ENCODE measurements at places on chromosomes 2 and 18. TPM values are rescaled to one million over a fixed set of nuclear protein-coding genes. Genes with fewer than 3 reads are reported as not detected.

DNA sequence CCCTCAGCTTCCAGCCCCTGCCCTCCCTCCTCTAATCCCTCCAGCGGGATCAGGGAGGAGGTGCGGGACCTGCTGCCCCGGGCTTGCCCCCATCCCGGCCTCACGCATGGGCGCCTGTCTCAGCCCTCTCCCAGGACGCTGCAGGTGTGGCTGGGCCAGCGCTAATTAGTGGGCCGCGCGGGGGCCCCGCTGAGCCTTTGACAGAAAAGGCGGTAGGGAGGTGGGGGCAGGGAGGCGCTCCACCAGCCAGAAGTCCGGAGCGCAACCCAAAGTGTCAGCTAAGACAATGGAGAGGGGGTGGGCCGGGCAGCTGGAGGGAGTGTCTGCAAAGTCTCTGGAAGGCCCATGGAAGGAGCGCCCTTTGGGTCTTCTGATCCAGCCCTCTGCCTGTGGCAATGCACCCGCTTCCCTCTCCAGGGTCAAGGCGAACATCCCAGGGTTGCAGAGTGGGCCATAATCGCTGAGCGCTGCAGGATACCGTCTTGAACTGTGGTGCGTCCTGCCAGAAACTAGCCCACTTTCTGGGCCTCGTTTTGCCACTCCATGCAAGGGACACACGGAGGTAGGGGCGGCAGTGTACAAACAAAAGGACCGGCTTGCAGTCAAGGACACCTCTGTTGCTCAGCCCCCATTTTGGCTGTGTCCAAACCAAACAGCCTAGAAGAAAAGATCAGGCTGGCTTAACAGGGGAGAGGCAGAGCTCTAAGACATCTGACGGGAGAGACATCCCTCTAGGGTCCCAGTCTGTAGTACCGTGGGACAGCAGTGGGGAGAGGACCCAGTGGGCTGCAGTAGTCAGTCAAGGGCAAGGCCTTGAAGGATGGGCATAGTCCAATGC is 3.5 kb downstream of the ATP6V1B1 start:
- no peak for DNase-seq

The DSG1 gene
- 18.4 TPM for polyA plus RNA-seq

The RNF125 gene
- polyA plus RNA-seq: not detected

GRCh38 chr18:58015065-58015780 is 28.8 kb upstream of the NEDD4L start:
- no peak for DNase-seq

Data from muscle of arm (tissue), 14 donors.